Stimulated activated CD4-positive, alpha-beta T cell treated with anti-CD3 and anti-CD28 coated beads, Interleukin-1b, Interleukin-23, amount 100 ng/mL, for 1 hour (primary cell): ENCODE measurements at places on chromosomes 2 and 18.

DNA sequence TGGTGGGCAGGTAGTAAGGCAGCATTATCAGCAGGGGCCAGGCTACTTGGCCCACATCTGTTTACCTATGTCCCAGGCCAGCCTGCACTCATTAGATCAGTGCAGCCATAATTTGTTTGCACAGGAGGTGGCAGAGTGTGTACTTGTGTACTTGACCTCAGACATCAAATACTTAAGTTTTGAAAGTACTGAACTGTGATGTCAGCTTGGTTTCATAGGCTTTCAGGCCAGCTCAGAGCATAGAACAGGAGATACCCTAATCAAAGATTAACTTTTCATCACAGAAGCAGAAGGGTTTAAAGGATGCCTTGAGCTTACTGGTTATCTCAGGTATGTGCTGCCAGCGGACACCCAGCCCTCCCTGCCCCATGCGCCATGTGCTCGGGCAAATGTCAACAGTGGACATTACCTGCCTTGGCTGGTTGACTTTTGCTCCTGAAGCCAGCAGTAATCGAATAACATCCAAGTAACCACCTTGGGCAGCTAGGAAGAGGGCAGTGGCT is 33.2 kb downstream of the ANKRD29 start:
- no peak for DNase-seq

DNA sequence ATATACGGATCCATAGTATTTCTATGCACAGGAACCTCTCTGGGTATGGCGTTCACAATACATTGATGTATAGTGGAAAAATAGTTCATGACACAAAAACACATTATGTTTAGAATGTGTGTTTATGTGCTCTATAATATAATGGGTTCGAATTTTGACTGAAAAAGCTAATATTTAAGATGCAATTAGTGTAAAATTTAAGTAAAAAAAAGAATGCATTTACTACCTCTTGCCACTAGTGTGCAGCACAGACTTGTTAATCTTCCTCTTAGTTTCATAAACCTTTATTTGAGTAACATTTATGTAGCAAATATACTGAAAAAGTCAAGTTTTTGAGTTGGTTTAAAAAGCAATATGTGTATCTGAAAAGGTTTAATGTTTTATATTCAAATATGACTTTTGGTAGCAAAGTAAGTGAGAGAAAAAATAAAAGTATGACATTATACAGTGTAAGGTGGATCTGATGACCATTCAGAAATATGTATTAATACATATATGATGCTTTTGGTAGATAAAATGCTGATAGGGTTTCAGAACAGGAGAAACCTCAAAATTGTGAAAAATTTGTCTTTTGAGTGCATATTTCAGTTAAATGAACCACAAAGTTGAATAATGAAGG is 49.4 kb downstream of the CCDC102B start:
- DNase-seq, result no peak

- no peak for DNase-seq
Measured at GRCh38 chr2:144452169-144452988, 67.5 kb downstream of the ZEB2 start.

- no peak for DNase-seq
Measured at GRCh38 chr2:174023591-174024523, 58.7 kb upstream of the SP3 start.

GRCh38 chr2:206472094-206472493 is 28.8 kb downstream of the ADAM23 start:
- DNase-seq, result no peak

- no peak for DNase-seq
Measured at GRCh38 chr2:64881037-64881492, 108.1 kb upstream of the SLC1A4 start.

- no peak for DNase-seq
Measured at GRCh38 chr2:1804351-1804771, 60.0 kb upstream of the PXDN start.

- DNase-seq, result no peak
Measured at GRCh38 chr18:3454365-3455089, 4.6 kb downstream of the TGIF1 start.

- no peak for DNase-seq
Measured at GRCh38 chr2:102603904-102604303, 15.4 kb upstream of the SLC9A2 start.

DNA sequence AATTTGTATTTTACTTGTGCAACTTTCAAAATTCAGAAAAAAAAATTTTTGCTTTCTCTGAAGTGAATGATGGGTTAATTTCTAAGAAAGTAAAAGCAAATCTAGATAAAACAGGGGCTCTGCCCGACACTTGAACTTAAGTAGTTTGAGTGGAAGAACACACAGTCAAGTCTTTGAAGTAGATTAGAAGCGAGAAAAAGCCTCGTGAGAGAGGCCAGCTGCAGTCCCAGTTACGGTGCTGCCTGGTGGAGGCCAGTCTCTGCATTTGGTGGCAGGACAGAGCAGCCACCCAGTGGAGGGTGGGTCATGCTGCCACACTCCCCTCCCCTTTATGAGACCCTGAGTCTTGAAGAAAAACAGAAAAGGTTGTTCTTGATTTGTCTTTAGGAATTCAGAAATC is 81.8 kb downstream of the INPP5D start:
- DNase-seq, result no peak

DNA sequence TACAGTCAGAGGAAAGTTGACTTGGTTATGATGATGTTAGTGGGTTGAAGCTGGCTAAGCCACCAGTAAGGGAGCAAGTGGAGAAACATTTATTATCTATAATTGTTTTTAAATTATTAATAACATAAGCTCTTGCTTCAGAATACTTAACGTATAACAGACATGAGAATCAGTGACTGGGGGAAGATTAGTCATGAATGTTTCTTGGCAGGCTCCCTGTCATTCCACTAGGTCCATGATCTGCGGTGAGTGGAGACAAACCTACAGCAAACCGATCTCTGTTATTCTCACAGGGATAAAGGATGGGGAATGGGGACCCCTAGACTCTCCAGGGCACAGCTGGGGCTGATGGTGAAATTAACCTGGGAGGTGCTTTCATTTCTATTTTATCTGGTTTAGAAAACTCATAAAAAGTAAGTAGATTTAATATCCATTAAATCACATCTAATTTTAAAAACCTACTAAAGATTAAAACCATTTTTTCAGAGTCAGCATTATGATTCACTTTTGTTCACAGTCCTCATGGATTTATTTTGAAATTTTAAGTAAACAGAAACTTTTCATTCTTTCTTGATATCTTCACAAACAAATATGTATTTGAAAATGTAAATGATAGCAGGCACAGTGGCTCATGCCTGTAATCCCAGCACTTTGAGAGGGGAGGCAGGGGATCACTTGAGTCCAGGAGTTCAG is 420.3 kb downstream of the PTPRM start:
- no peak for DNase-seq

GRCh38 chr2:172489681-172490080 is 62.3 kb downstream of the ITGA6 start:
- DNase-seq, result no peak

DNA sequence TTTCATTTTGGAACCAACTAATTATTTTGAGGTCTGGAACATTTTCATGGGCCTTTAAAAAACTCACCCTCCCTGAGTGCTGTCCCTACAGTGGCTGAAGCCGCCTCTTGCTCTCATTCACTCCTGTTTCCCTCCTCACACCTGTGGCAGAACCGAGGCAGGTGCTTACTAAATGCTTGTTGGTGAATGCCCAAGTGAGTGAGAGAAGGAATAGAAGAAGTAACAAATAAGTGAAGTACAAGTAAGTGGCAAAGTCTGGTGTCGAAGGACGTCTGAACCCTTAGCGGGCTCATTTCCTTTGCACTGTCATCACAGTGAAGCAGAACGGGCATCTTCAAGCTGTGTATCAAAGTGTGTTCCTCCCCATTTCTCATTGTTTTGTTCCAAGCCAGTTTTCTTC is 135.2 kb downstream of the RHBDD1 start:
- no peak for DNase-seq
